ENCODE measurements at places on chromosomes 6 and 20. TPM values are rescaled to one million over a fixed set of nuclear protein-coding genes. Genes with fewer than 3 reads are reported as not detected.

The HLA-DQA2 gene
- polyA plus RNA-seq = not detected

The SSTR4 gene
- 0.06 TPM for polyA plus RNA-seq

The CD93 gene
- polyA plus RNA-seq = 52.6 TPM

The L3MBTL3 gene
- 5.9 TPM for polyA plus RNA-seq
